ENCODE measurements at places on chromosomes 3 and 15.

GRCh38 chr3:120726791-120727190 is 15.5 kb downstream of the RABL3 start:
- no peak for DNase-seq

DNA sequence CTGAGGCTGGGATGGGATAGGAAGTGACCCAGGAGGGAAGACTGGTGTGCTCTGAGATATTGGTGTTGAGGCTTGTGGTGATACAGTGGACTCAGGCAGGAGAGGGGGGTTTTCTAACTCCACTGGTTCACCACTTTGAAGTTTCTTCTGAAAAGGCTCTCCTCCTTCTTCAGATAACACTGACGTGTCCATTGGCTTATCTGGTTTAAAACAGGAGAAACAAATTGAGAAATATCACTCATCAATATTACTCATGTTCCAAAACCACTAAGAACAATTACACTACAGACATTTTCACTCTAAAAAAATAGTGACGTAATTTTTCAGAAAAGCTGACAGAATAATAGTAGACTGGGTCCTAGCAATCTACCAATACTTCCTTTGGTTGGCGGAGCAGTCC is 23.1 kb downstream of the TP53BP1 start:
- no peak for DNase-seq

DNA sequence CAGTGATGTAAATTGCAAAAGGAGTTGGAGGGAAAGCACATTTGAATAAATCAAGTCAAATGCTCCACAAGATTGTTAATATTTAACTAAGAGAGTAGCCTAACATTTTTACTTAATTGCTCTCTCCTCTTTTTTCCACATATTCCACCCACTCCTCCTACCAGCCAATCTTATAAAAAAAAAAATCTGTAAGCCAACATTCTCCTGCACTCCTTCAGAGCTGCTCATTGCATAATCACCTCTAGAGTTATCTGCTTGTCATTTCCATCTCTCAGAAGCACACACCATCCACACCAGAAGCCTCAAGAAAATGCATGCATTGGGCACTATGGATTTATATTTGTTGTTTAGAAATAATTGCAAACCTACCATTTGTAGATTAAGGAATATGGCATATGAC is 64.1 kb downstream of the CADPS start:
- no peak for DNase-seq

DNA sequence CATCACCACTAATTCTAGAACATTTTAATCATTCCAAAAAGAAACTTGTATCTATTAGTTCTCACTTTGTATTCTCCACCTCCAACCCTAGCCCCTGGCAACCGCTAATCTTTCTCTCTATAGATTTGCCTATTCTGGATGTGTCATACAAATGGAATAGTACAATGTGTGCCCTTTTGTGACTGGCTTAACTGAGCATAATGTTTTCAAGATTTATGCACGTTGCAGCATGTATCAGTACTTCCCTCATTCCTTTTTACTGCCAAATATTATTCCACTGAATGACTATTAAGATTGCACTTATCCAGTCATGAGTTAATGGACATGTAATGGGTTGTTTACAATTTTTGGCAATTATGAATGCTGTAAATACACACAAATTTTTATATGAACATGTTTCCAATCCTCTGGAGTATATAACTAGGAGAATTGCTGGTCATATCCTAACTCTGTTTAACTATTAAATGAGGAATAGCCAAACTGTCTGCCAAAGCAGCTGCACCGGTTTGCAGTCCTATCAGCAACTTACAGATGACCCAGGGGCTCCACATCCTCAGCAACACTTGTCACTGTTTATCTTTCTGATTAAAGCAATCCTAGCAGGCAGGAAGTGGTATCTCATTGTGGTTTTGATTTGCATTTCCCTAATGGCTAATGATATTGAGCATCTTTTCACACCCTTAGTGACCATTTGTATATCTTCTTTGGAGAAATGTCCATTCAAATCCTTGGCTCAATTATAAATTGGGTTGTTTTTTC is 42.9 kb downstream of the DCUN1D1 start:
- DNase-seq, result no peak

- DNase-seq, result no peak
Measured at GRCh38 chr15:67824976-67825880, at the start of gene SKOR1. Gene SKOR1 (plus strand): TSS chr15:67825509. CDS start chr15:67825603, 94 bp downstream.

GRCh38 chr3:34218706-34219385 is 420.4 kb downstream of the PDCD6IP start:
- no peak for DNase-seq

DNA sequence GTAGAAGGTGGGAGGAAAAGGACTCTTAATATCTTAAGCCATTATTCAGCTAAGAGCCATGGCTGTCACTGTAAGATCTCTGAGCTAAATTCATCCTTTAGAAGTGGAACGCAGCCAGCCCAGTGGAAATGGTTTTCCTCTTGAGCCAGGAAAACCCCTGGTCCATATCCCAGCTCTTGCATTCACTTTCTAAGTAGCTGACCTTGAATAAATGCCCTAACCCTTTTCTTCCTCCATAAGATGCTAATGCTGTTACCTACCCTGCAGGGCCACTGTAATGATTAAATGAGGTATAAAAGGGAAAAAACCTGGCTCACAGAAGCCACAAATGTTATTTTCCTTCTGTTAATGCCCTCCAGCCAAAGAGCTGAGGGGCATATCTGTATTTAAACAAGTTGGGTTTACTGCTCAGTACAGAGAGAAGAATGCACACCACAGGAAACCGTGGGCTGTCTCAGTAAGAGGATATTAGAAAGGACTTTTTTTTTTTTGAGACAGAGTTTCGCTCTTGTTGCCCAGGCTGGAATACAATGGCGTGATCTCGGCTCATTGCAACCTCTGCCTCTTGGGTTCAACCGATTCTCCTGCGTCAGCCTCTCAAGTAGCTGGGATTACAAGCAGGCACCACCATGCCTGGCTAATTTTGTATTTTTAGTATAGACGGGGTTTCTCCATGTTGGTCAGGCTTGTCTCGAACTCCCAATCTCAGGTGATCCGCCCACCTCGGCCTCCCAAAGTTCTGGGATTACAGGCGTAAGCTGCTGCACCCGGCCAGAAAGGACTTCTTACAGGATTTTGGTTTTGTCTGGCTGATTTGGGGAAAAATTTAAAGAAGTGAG is 6.8 kb downstream of the UBL7 start:
- no peak for DNase-seq

- DNase-seq, result no peak
Measured at GRCh38 chr15:99410477-99410876, 155.3 kb upstream of the MEF2A start.

GRCh38 chr3:138186803-138187295 is 252 bp upstream of the ARMC8 start:
- peak; percentile 70 for DNase-seq

GRCh38 chr15:83922649-83923294 is 268.8 kb downstream of the ADAMTSL3 start:
- no peak for DNase-seq

- DNase-seq, result no peak
Measured at GRCh38 chr3:121295452-121295851, 250.3 kb downstream of the POLQ start.

DNA sequence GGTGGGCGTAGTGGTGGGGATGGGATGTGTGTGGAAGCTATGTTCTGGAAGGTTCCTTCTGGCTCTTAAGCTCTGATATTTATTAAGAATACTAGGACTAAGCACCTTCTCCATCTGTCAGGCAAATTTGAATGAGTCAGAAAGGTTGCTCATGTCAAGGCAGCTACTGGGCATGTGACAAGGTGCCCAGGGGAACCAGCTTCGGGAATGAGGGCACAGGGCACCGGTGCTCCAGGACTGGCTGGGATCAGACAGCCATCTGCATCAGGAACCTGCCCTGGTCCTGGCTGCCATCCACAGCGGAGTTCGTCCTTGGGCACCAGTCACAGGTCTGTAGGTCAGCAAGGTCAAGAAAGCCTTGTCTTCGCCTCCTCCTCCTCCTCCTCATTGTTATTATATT is 32.5 kb downstream of the CA12 start:
- no peak for DNase-seq

GRCh38 chr3:127226457-127226856 is 33.5 kb downstream of the PRR23E start:
- no peak for DNase-seq

GRCh38 chr3:122493296-122493695 is 21.4 kb downstream of the KPNA1 start:
- DNase-seq, result no peak

DNA sequence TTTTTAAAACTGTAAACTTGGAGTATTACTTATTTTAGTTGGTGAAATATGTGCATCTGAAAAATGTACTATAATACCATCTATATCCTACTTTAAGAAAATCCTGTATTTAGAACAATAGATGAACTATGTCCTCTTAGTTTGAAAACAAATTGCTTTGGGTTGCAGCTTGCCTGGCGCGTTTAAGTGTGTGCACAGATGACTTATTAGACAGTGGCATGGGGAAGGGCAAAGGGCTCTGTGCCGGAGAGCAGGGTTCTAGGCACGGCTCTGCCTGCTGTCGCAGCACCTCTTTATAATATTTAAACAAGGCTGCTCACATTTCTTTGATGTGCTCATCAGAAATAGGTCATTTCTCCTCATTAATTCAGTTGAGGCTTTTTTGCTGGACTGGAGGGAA is 10.0 kb downstream of the PXK start:
- DNase-seq, result no peak

DNA sequence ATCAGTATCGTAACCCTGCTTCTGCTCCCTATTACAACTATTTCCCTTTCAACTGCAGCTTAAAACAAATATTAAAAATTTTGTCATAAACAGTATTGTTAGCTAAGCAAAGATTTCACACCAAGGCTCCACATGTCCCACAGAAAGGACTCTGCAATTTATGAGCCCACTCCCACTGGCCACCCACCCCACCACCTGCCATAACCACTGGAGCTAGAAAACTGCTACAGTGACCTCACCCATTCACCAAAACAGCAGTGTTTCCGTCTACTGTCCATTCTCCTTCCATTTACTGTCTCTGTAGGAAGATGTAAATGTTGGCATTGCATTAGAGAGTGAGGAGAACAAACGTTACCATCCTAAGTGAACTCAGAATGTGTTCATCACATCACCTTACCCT is 150.9 kb downstream of the IMPG2 start:
- DNase-seq, result no peak

GRCh38 chr3:48403533-48404439 is 26.1 kb downstream of the PLXNB1 start:
- no peak for DNase-seq

- DNase-seq, result no peak
Measured at GRCh38 chr15:64149424-64149823, 2.1 kb upstream of the SNX22 start.

DNA sequence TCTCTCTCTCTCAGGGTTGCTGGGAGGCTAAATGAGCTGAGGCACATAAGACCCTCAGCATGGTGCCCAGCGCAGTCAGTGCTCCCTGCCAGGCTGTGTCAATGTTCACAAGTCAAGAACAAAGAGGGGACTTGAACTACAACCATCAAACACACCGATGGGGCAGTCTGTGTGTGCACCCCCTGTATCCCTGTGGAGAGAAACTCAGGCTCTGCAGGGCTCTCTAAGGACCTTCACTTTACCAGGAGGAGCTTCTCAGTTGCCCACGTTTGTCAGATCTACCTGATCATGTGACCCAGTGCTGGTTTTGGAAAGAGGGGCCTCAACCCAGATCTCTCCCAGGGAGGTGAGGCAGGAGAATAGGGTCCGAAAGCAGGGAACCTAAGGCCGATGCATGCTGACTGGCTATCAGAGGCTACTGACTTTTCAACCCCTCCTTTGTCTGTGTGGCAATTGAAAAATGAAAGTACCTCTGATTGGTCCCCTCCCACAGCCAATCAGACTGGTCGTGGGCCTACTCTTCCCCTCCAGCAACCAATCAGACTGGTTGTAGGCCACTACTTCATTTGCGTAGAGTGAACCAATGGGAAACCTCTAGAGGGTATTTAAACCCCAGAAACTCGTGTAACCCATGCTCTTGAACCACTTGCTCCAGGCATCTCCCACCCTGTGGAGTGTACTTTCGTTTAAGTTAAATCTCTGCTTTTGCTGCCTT is 34.0 kb downstream of the RHCG start:
- no peak for DNase-seq

DNA sequence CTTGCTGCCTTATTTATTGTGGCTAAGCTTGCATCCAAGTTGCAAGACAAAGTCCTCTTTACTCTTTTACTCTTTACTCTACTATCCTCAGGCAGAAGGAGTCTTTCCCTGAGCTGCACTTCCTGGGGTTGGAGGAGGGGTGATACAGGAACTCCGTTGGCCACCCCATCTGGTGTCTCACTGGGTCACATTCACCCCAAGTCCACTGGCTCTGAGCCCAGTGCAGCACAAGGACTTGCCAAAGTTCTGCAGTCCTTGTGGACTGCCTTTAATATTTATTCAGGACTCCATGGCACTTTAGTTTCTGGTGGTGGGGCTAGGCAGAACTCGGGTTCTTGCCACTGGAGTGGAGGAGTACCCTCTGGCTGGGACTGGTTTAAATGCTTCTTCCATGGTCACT is 165.4 kb upstream of the KCNH8 start:
- no peak for DNase-seq

- DNase-seq, result no peak
Measured at GRCh38 chr15:96042734-96043224, 287.7 kb upstream of the NR2F2 start.

DNA sequence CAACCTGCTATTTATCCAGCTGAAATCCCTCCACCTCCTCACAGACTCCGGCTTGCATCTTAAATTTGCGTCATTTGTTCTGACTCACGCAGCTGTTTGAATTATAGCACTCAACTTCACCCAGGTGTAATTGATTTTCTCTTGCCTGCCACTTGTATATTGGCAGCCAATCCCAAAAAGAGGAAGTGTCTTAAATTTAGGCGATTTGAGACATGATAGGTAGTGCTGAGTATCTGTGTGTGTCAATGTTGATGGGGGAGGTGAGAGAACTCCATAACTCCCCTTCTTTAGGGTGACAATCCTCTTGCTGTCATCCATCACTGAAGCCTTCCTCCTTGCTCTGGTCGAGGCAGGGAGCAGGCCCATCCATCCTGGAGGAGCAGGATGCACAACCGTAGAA is 77.2 kb upstream of the TPRG1 start:
- no peak for DNase-seq

GRCh38 chr3:1469687-1470086 is 376.9 kb downstream of the CNTN6 start:
- no peak for DNase-seq

- no peak for DNase-seq
Measured at GRCh38 chr15:39127151-39127790, 453.6 kb upstream of the THBS1 start.

DNA sequence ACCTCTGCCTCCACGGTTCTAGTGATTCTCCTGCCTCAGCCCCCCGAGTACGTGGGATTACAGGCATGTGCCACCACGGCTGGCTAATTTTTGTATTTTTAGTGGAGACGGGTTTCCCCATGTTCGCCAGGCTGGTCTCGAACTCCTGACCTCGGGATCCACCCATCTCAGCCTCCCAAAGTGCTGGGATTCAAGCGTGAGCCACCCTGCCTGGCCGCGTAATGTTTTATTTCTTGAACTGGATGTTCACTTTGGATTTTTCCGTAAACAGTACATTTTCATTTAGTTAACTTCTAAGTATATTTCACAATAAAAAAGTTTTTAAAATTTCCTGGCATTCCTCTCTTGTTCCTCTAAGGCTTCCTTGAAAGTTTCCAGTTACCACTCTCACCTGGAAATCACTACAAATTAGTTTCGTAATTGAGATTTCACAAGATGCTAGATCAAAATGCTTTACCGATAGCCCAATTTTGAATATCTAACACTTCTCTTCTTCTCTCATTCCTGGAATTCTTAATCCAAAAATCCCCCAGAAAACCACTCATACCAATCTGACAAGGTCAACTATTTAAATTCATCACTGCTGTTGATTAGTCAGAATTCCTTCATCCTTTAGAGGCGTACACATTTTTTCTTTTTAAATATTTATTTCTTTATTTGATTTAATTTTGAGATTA is 44.7 kb upstream of the INO80 start:
- DNase-seq, result no peak
